ENCODE measurements at places on chromosomes 5 and 9.

DNA sequence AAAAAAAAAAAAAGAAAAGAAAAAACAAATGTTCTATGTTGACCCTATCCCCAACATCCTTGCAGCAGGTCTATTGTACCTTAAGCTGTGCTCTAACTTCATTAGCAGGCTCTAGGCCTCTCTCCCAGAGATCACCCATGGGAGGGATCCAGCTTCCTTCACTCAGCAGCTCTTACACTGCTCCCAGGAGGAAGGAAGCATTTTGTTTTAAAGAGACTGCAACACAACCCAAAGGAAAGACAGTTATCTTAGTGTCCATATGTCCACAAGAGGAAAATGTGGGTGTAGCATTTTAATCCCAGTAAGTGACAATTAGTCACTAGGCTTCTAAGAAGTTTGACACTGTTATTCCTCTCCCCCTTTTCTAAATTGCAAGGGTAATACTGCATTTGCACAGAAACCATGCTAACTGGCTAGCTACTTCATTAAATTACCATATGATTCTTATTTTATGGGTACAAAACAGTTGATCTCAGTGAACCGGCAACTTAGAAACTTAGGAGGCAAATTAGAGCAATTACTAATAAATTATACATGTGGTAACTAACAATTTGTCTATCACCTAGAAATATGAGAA is 58.8 kb downstream of the MARCHF3 start:
- no peak for DNase-seq

- no peak for DNase-seq
These were observed 44.0 kb downstream of the IRF1 start for GRCh38 chr5:132446621-132447020.

DNA sequence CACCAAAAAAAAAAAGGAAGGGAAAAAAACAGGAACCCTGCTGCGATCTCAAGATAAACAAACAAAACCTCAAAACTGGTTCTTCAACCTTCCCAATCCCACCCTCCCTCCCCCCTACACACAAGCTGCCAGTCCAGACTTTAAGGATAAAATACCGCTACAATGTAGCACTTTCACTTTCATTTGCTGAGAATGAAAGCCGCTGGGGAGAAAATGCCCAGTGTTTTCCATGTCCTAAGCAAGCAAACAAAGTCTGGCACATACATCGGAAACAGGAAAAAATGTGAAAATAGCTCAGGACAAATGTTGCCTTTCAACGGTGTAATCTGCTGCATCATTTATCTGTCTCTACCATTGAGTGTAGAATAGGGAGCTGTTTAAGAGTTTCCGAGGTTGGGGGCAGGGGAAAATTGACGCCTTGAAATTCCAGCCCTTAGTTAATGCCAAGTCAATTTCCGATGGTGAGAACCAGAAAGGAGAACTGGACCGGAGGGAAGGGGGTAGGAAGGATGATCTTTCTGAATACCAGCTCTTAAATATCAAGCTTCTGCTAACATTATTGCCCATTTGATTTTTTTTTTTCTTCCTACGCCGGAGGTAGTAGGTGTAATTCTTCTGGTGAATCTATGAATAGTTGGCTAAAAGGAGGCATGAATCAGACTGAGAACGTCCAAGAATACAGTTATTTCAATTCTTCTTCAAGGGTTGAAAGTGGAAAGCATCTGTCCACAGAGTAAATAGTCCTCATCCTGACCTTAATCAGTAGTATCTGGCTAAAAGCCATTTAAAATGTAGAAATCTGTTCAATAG is 1.2 kb upstream of the ADAMTS6 start:
- peak; percentile 72 for DNase-seq

DNA sequence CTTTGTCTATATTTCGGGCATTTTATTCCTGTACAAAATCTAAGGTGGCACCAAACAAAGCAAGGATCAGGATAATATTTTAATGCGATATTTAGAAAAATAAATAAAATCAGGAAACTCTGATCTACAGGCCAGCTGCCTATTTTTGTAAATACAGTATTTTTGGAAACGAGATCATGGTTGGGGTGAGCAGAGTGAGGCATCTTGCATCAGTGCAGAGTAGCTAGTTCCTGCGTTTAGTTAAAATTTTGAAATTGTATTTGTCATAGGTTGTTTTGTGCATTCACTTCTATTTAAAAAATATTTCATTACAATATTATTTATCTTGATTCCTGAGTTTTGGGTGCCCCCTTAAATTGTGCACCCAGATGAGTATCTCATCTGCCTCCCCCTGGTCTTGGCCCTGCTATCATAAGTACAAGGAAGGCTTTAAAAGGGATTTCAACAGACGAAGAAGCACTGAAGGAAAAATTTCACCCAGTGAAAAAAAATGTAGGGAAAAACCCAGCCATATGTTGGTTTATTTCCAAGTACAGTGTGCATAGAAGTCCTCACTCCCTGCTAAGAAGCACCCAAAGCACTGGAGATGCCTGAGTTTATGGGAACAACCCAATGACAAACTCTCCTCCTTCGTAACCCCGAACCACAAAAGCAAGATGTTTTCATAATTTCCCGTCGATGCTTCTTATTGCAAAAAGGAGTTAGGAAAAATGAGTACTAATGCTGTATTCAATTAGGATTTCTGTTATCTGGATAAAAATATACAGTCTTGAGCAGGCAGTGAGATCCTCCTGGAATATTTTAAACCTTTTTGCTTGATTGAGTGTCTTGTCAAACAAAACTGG is 304.7 kb upstream of the CLINT1 start:
- DNase-seq: no peak

DNA sequence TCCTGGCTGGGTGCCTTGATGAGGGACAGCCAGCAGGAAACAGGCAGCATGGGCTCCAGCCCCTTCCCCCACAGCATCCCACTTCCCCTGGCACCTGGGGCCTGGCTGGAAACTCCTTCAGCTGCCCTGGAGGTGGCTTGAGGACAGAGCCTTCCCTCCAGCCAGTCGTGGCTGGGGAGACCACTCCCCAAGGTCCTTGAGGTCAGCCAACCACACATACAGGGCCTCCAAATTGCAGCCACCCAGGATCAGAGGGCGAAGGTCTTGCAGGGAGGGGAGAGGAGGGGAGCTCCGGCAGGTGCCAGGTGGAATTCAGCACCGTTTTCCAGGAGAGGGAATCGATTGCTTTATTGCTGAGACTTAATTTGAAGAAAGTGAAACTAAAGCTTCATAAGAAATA is 280.4 kb downstream of the PBX3 start:
- DNase-seq: no peak

DNA sequence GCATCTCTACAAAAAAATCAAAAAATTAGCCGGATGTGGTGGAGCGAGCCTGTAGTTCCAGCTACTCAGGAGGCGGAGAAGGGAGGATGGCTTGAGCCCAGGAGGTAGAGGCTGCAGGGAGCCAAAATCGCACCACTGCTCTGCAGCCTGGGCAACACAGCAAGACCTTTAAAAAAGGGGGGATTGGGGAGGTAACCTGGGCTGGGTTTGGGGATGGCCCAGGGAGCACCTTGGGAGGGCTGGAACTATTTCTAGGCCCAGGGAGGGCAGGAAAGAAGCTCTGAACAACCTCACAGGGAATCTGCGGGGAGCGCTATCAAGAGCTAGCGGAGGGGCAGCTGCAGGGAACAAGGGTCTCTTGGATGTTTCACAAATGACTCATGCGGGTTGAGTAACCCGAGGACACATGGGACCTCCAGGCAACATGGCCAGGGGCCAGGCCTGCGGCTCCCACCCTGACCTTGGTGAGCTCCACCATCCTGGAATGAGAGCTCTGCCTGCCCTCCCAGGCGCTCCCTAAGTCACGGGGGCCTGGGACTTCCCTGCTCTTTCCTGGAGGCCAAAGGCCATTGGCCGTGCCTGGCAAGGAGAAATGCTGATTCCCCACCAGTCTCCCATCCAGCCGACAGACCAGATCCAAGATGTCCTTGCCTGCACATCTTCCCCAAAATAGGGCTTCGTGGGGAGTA is 23.4 kb downstream of the SARDH start:
- DNase-seq: no peak

GRCh38 chr5:65880496-65881072 is 45.8 kb upstream of the ERBIN start:
- no peak for DNase-seq

DNA sequence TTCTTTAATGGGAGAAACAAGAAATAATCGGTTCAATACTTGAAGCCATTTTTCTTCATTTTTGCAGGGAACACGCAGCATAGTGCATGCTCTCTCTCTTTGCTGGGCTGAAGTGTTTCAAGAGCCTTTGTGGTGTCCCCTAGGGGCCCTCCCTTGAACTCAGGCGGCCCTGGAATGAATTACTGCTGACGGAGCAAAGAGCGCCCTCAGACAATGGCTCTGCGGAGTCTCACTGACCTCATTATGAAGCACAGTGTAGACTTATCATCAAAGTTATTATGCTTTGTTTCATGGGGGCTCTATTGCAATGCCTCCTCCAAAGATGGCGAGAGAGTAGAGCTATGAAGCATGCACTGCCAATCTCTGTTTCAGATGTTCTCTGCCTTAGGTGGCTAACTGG is 64.8 kb upstream of the ADCY2 start:
- no peak for DNase-seq

- no peak for DNase-seq
These were observed 234.8 kb downstream of the AUH start for GRCh38 chr9:91126761-91127445.

DNA sequence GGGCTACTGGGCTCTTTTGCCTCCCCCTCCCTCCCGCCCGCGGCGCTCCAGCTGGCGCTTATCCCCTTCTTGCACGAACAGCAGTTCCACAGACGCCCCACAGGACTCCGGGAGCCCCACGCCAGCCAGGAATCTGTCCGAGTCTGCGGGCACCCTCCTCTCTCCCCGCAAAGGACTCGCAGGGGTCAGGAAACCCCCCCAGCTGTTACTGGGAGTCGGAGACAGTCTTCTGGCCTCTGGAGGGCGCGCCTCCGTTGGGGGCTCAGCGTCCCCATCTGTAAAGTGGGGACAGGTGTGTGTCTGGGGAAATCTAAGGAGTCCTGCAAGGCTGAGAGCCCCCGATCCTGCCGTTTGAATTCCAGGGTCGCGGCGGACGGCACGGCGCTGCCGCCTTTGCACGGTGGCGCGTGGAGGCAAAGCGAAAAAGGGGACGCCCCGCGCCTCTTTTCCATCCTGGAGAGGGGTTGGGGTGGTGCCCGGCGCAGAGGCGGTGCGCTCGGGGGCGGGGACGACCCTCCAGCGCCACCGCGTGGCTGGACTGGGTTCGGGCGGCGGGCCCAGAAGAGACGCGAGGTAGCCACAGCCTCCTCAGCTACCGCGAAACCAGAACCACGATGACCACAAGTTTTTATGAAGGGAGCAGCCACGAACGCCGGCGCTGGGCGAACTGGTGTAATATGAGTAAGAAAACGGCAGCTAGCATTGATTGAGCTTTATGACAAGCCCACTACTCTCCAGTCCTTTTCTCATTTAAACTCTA is 2.8 kb upstream of the CCIN start:
- DNase-seq: no peak

GRCh38 chr5:96652769-96653454 is 9.3 kb upstream of the CAST start:
- no peak for DNase-seq

- no peak for DNase-seq
These were observed 13.0 kb upstream of the CYFIP2 start for GRCh38 chr5:157252711-157253465.

GRCh38 chr5:176365351-176366231 is at the start of gene ARL10:
Gene ARL10, plus strand, starts transcription at chr5:176365487. Its CDS starts 77 bp downstream, at chr5:176365564.
- DNase-seq: peak; percentile 29

GRCh38 chr5:72209147-72210115 is 102.2 kb downstream of the MAP1B start:
- DNase-seq: peak; percentile 68

GRCh38 chr5:158933494-158934318 is 166.0 kb downstream of the EBF1 start:
- no peak for DNase-seq

- no peak for DNase-seq
These were observed 257.9 kb downstream of the RASEF start for GRCh38 chr9:82805027-82805426.

- no peak for DNase-seq
These were observed 99.2 kb downstream of the PSAT1 start for GRCh38 chr9:78396087-78396486.

DNA sequence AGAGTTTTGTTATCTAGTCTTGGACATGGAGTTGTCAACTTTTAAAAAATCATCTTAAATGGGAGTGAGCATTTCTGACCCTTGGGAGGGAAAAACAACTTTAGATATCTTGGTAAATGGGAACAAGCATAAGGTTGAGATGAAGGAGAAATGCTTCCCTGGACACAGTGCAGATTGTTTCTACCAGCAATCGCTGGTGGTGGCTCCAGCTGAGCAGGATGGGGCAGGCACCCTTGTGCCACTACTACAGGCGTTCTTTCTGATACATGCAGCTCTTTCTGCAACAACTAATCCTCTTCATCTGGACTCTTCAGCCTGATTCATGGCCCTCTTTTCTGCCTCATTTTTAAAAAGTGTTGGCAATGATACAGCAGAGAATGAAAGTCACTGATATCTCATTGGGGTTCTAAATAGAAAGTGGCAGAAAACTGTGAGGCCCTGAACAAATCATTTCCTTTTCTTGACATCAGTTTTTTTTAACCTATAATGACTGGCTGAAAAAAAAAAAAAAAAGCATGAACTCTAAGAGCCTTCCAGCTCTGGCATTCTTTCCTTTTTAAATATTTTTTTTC is 409.4 kb upstream of the PTGER4 start:
- DNase-seq: no peak

GRCh38 chr5:135326296-135327254 is 72.5 kb downstream of the MACROH2A1 start:
- peak; percentile 70 for DNase-seq

- DNase-seq: peak; percentile 17
These were observed 16.2 kb downstream of the CDC14B start for GRCh38 chr9:96603305-96604003.

DNA sequence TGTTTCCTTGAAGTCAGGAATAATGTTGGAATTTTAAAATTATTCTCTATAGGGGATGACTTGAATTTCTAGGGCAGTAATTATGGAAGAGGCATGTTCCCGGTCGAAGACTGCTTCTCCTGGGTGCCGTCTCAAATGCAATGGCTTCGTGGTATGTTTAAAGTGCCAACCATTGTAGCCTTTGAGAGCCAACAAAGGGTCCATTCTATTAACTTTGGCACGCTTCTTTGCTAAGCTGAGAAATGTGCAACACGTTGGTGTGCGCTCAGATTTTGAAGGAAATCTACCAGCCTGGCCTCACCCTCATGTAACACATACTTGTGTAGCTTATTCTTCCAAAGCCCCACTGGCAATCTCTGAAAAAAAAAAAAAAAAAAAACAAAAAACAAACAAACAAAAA is 221.2 kb upstream of the ANKH start:
- DNase-seq: no peak

GRCh38 chr5:143649937-143650621 is 161.9 kb upstream of the HMHB1 start:
- no peak for DNase-seq

DNA sequence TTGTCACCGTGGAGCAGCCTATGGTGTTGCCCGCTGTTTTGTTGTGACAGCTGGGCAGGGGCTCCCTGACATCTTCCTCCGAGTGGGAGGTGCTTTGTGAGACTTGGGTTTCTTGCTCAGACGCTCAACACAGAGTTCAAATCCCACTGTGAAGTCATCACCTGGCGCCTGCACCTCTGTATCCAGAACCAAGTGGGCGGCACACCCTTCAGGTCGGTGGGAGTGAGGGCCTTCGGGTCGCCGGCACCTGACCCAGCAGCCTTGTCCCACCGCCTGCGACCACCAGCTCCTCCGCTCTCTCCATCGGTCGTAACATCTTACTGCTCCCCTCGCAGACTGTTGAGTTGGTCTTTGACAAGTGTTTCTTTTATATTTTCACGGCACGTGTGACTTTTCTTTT is 37.6 kb upstream of the EXOC3 start:
- no peak for DNase-seq
